ENCODE measurements at places on chromosomes 1 and 21.

GRCh38 chr1:160307118-160307791, 22.3 kb upstream of the PEX19 start:
- DNase-seq = no peak

DNA sequence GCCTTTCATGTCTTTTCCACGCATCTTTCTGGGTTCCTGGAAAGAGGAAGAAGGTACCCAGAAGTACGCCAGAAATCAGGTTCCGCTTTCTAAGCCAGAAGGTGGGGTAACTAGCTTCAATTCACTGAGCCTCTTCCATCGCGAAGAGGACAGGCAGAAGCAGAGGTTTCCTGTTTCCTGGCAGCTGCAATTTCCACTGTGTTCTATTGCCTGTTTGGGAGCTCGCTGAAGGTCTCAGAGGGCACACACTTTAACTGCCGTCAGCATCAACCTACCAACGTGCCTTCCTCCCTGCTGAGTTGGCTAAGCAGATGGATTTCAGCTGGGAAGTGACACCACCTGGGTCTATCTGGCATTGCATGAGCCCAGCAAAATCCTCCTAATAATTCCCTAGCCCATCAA, 10.0 kb downstream of the NCF2 start:
- DNase-seq = peak; percentile 34

- no peak for DNase-seq
Observed at GRCh38 chr1:93640656-93641440, 40.8 kb downstream of the BCAR3 start.

GRCh38 chr1:79353224-79353623, 346.7 kb upstream of the ADGRL4 start:
- peak; percentile 20 for DNase-seq

- DNase-seq = no peak
Observed at GRCh38 chr1:205199931-205200299, 11.6 kb downstream of the DSTYK start.

DNA sequence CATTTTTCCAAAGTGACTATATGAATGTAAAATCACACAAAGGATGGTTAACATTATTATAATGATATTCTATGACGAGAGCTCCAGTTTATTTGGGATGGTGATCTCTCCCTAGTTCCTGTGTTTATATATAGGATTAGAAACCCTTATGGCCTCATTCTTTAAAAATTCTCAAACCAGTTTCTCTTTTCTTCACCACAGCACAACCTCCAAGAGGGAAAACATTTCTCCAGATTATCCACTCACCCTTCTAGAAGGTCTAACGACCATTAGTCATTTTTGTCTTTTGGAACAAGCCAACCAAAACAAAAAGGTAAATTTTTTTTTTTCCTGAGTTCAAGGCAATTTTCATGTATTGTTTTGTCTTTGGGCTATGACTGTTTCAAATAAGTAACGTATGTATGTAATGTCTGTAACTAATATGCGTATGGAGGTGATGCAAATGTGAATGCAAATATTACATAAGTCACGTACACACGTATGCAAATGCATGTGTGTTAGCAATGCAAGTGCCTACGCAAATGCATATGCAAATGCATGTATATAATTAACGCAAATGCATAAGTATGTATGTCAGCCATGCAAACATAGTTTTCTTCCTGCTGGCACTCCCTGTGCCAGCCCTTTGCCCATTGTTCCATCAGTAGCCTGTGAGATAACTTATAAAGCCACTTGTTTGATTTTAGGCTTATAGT, 72.5 kb upstream of the MORC3 start:
- DNase-seq = no peak

DNA sequence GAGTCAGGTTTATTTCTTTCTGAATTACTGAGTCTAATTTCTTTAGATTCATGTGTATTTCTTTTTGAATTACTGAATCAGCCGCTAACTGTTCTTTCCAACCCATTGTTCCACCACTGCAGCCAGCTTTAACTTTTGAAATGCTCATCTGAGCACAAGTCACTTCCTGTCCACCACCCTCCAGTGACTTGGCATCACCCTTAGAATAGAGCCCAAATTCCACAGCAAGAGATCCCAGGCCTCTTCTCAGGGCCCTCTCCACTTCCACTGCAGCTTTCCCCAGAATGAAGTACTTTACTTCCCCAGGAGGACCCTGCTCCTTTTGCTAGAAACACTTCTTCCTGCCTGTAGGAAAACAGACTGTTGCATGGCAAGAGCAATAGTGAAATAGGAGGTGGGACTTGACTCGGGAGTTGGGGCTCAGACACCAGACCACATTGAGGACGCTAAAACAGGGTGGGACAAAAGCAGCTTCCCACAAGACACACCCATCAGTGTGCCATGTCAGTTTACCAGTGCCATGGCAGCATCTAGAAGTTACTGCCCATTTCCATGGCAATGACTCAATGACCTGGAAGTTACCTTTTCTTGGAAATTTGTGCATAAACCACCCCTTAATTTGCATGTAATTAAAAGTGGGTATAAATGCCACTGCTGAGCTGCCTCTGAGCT, 56.5 kb upstream of the ADAR start:
- DNase-seq = no peak

GRCh38 chr1:45767035-45767434, 16.6 kb upstream of the IPP start:
- DNase-seq = peak; percentile 38

DNA sequence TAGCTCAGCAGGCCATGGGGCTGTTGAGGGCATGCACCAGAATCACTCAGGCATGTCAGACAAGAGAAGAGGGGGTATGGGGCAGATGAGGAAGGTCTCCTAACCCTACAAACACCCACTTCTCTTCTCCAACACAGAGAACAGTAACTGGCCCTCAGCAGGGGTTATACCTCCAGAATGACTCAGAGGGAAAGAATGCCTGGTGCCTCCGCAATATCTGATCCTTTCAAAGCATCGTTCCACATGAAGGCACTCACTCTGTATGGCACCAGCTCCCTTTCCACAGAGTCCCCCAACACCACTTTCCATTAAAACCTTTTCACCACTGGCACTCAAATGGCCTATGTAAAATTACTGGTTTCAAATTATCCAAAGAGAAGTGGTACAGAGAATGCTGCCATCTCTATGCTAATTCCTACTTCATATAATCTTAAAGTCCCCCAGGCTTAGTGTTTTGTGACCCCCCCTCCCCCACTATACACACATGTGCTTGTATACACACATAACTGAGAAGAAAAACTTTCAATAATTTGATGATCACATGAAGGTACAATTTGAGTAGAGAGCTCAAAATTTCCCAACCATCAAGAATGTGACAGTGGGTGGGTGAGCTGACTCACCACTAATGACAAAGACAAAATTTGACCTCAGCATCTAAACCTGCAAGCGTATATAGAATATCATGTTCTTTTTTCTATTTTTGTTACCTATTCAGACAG, 91.5 kb downstream of the SIPA1L2 start:
- peak; percentile 98 for DNase-seq

DNA sequence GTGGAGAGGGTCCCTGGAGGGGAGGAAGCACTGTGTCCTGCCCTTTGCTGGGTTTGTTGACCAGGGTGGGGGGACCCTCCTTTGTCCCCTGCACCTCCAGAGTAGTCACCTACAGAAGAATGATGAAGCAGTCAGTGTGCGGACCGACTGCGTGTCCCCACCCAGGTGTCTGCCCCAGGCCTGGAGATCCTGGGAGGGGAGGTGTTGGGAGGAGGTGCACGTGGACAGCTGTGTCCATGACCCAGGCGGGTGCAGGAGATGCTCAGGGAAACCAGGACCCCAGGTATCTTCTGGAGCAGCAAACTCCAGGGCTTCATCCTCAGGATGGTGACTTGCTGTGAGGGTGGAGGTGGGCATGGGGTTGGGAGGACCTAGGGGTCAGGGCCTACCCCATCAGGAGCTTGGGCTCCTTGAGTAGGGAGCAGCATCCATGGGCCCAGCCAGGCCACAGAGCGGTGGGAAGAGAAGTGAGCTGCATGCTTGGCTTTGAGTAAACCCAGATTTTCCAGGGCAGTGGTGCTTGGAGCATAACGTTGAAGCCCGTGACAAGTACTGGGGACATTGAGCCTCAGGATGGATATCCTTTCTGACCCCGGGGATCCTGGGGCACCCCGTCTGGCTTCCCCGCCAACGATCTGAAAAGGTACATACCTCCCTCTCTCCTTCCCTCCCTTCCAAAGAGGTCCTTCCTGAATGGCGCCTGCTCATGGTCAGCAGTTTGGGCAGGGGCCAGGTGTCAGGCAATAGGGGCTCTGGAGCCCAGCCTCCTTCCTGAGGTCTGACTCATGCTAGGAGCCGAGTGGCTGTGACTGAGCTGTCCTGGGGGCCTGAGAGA, 13.7 kb downstream of the ACTRT2 start:
- DNase-seq = no peak

DNA sequence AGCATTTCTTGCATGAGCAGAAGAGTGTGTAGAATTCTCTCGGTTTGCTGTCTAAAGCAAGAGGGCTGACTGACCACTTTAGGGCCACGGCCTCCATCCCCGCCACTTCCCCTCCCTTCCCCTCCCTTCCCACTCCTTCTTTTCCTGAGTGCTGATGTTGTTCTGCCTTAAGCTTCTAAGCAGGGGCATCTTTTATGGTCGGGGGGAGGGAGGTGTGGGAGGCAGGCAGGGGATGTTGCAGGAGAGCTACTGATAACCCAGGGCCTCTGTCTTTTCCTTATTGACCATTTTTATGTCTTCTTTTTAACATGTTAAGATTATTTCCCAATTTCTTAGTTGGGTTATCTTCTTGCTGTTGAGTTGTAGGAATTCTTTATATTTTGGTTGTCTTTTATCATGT, 15.1 kb downstream of the USP25 start:
- no peak for DNase-seq

- peak; percentile 60 for DNase-seq
Observed at GRCh38 chr1:196651637-196652215, at the start of gene CFH. Gene CFH (plus strand): TSS chr1:196652043. CDS start chr1:196652118, 75 bp downstream.

DNA sequence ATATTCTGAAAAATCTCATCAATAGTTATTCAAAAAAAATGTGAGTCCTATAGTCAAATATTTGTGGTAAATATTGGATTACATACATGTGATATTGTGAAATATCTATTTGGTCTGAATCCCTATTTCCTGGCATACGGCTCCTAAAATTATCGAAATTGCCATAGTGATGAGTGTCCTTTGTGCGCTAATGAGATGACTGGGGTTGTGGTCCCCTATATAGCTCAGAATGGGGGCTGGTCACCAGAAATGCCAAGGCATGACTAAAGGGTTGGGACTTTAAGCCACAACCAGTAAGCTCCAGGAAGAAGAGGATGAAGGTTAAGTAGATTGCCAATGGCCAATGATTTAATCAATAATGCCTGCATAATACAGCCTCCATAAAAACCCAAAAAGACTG, 610.2 kb upstream of the CHRM3 start:
- no peak for DNase-seq

DNA sequence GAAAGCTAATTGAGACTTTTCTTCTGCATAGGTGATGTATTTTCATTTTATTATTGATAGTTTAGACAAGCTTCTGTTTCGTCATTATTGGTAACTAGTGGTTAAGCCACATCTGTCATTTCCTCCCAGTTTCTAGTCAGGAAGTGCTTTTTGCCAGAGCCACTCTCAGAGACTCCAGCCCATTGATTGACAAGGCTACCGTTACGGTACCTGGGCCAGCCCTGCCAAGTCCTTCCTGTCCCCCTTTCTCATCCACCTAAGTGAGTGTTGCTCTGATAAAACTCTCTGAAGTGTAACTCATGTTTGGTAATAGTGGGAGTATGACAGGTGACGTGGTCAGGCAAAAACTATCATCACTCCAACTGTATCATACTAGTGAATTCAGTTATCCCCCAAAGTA, 29.6 kb upstream of the AGL start:
- no peak for DNase-seq

GRCh38 chr1:87213135-87213515, 115.6 kb upstream of the LMO4 start:
- no peak for DNase-seq

All from RCC 7860 (cell line).